ENCODE measurements at places on chromosomes 13 and 19.

DNA sequence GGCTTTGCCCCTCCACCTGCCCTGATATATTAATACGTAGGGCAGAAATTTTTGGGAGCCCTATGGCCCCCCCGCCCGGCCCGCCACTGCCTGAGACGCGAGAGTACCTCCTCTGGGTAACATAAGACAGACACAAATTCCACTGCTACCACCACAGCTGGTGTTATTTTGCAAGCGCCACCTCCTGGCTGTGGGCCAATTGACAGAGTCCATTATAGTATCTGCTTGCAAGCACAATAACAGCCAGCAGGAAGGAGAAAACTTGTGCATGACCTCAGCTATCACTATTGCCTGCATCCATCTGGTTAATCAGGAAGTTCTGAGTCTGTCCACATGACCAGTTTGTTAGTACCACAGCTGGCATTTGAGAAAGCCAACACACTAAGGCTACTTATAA is 25.3 kb upstream of the OR10H2 start:
- peak; percentile 78 for DNase-seq

- no peak for DNase-seq
Observed at GRCh38 chr13:48875047-48875446, 100.7 kb upstream of the FNDC3A start.

- no peak for DNase-seq
Observed at GRCh38 chr13:37956536-37956935, 87.0 kb upstream of the TRPC4 start.

- peak; percentile 83 for DNase-seq
Observed at GRCh38 chr19:51136851-51137551, 5.1 kb upstream of the SIGLEC7 start.

DNA sequence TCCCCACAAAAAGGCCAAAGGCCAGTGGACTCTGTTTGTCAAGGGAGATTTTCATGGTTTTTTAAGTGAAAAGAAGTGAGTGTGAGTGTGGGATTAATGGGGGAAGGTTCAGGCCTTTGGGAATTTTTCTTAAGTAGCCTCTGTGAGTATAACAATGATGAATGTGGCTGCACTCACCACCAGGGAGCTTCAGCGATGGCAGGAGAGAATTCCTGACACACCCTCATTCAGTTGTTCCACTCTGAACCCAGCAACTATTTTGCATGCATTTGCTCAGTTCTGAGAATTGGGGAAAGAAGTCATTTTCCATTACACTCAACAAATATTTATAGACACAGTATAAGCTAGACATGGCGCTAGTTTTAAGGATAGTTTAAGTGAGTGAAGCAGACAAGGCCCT is 117.9 kb downstream of the CCNA1 start:
- DNase-seq = no peak

Measured in spleen (tissue), 13 donors.